ENCODE measurements at places on chromosomes 3 and 15.

GRCh38 chr3:16538507-16538906, 25.0 kb upstream of the RFTN1 start:
- DNase-seq: no peak

- DNase-seq: no peak
Observed at GRCh38 chr3:73536952-73537351, 87.8 kb downstream of the PDZRN3 start.

DNA sequence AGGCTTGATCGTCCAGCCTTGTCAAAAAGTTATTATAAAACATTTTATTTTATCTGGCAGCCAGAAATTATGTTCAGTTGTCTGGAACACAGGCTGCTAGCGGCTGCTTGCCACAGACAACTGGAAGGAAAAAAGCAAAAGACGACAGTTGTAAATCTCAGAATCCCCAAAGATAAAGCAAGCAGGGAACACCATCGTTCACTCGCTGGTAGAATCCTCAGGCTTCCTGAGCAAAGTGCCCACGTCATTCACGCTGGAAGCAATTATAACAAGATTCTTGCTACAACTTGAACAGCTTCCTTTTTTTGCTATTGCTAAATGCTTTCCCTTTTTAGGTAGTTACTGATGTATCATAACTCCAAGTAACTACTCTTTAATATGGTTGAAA, 33.6 kb downstream of the ADAMTS17 start:
- DNase-seq: no peak

- DNase-seq: no peak
Observed at GRCh38 chr15:75751116-75751875, 38.6 kb upstream of the CSPG4 start.

- DNase-seq: no peak
Observed at GRCh38 chr3:5321666-5322340, 134.3 kb downstream of the EDEM1 start.

- no peak for DNase-seq
Observed at GRCh38 chr3:176147251-176147650, 1050.0 kb downstream of the TBL1XR1 start.

DNA sequence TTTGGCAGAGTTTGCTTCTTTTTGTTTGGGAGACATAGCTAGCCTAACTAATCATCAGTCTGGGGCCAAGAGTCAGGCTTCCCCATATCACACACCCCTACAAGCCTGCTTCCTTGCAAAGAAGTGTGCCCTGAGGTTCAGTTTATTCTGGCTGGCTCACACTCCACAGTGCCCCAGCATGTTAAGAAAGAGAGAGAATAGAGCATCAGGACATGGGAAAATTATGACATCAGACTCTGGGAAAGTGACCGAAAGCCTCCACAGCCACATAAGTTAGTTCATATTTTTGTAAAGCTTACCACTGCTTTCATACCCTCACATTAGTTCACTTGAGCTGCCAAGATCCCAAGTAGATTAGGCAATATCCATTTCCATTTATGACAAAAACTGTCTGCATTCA, 63.0 kb upstream of the CFAP161 start:
- no peak for DNase-seq

GRCh38 chr3:63128380-63128779, 149.7 kb upstream of the SYNPR start:
- DNase-seq: no peak

DNA sequence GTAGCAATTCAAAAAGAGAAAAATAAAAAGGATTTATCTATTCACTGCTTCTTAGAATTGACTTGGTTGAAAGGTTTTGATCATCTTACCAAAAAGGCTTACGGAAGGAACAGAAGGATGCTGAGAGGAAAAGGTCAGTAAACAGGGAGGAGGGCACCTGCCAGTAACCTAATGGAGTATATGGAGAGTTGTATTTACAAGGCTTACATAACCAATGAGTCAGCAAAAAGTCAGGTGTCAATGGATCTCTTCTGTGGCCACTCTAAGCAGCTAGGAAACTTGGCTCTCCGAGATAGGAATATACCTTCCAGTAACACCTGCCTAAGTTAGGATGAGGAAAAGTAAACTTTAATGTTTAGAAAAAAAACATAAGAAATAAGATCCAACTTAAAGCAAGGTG, 80.5 kb upstream of the PLXND1 start:
- DNase-seq: no peak

- no peak for DNase-seq
Observed at GRCh38 chr3:131174752-131175151, 148.1 kb downstream of the NEK11 start.

DNA sequence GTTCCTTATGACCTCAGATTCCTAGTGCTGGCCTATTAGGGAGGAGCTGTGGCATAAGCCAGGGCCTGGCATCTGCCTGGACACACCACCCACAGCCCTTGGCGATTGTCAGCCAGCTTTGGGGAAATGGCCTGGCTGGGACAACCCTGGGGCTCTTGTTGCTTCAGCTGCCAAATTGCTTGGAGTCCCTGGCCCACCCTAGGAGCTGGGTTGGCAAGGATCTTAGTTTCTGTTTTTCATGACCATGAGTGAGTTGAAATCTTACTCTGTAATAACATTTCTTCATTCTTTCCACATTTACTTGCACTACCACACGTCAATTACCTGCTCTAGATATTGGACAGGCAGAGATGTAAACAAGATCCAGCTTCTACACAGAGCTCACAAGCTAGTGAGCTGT, 1.9 kb upstream of the MYZAP start:
- DNase-seq: no peak

DNA sequence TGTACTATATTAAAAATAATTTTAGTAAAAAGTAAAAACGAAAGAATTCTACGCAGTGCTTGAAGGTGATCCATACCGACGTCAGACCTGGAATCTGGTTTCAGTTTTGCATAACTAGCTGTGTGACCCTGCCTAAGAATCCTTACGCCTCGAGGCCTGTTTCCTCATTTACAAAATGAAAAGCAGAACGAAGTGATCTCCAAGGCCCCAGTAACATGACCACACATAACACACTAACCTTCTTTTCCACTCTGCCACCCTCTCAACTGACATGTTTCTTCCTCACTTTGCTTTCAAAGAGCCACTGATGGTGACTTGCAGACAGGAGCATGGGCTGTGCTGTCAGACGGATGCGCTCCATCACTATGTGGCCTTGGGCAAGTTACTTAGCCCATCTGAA, 4.8 kb downstream of the MESD start:
- no peak for DNase-seq

DNA sequence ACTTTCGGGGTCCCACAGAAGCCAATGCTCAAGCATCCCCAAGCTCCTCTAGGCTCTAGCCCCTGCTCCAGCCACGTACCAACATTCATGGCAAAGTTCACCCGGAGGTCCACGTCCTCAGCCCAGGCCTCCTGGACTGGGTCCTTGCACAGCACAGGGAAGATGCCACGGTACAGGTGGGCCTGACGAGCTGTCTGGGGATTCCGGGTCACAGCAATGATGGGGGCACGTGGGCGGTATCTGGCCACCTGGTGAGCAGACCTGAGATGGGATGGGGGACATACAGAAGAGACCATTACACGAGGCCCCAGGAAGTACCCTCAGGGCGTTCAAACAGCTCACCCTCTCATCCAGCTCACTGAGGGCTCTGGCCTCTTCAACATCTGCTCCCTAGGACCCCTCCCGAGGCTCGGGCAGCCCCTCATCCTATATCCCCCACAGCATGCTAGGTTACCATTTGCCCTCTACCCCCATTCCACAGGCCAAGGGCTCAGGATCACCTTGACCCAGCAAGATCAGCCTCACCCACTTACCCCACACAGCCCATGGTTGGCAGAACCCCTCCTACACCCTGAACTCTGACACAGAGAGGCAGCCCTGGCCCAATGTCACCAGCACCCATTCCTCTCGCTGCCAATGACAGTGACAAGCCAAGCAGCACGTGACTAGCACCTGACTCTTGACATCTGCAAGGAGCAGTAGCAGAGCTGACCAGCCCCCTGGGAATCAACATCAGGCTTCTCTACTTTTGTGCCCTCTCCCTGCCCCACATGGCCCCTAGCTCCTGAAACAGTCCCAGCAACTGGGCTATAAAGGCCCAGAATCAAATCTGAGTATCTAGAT, 3.0 kb upstream of the GRAMD2A start:
- DNase-seq: no peak

- no peak for DNase-seq
Observed at GRCh38 chr3:155208183-155208800, 85.2 kb downstream of the STRIT1 start.

- no peak for DNase-seq
Observed at GRCh38 chr3:14397940-14398796, 4.2 kb upstream of the SLC6A6 start.

- no peak for DNase-seq
Observed at GRCh38 chr15:99509686-99510461, 55.9 kb upstream of the MEF2A start.

DNA sequence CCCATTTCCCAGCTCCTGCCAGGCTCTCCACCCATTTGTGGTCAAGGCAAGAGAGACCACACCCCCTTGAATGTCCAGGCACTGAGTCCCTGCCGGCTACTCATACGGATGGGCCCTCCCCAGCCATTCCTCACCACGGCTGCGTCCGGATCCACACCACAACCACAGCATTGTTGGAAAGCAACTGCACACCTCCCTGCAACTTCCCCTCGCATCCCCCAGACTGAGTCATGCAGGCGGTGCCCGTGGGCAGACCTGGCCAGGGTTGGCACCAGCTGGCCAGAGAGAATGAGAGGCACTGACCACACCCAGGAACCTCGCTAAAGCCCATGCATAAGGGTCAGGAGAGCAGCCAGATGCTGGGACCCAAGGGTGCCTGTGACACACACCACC, 30.5 kb downstream of the LOXL1 start:
- no peak for DNase-seq

GRCh38 chr3:47073685-47074084, 90.2 kb downstream of the SETD2 start:
- DNase-seq: no peak

DNA sequence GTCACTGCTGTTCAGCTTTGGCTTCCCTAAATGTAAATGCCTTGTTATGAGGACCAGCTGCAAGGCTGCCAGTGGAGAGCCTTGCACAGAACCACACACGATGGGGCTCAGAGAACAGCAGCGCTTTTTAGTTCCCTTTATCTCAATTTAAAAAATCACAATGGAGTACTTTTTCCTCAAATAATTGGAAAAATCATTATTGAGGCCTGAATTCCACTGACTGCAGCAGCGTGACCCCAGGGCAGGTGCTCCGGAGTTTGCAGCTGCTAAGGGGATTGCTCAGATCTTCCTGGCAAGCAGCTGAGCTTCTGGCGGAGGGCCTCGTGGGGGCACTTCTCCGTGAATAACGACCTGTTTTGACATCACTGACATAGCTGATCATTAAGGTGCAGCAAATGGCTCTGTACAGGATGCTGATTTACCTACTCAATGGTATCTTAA, 245.6 kb upstream of the TRIM42 start:
- DNase-seq: no peak

GRCh38 chr15:95988574-95988887, 342.0 kb upstream of the NR2F2 start:
- no peak for DNase-seq

DNA sequence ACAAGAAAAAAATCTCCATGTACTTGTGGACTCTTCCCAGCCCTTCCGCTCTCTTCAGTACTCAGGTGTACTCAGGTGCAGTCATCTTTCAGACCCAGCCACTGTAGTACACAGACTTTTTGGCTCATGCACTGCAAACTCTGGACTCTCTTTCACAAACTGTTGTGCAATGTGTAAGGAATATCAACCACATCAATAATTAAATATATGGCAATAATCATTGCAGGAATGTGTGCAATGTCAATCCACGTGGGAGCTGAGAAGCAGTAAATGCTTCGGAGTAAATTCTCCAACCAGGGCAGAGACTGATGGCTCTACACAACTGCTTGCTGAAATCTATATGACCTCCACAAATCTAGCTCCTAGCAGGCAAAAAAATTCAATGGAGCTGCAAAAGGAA, 287.3 kb upstream of the COL8A1 start:
- no peak for DNase-seq

DNA sequence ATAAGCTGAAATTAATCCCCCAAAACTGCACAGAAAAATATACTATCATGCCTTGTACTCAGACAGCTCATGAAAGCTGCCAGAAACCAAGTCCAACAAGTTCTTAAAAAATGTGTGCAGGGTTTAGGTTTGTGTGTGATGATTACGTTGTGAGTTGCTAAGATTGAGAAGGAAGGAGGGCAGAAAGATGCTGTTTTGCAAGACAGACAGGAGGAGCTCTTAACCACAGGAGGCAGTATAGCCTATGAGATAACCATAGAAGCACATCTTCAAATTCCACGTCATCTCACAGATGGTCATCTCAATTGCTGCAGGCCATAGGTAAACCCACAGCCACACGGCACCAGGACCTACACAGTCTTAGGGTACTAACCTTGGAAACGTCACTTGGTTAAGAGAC, 191.9 kb downstream of the STT3B start:
- no peak for DNase-seq

- DNase-seq: no peak
Observed at GRCh38 chr3:156493887-156494286, 61.0 kb downstream of the SSR3 start.

- no peak for DNase-seq
Observed at GRCh38 chr3:85455561-85456200, 496.9 kb downstream of the CADM2 start.

DNA sequence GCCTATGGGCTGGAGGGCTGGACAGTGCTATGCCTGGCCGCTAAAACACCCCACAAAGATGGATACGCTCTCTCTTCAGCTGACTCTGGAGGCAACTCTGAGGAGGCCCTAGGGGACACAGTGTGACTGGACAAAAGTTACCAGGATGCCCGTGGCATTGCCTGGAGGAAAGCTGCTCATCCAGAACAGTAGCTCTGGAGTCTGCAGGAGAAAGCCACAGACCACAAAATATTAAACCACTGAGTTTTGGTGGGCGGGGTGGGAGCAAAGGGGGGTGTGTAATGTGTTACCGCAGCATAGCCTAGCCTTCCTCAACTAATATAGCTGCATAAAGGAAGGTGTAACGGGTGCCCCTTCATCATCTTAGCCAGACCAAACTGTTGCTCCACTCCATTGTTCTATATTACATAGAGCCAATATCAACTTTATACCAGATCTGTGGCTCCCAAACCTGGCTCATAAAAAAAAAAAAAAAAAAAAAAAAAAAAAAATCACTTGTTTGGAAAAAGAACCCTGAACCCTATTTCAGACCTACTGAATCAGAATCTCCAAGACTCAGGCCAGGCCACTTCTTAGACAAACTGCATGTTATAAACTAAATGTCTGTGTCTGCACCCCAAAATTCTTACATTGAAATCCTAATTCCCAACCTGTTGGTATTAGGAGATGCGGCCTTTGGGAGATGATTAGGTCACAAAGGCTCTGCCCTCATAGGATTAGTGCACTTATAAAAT, 132.6 kb downstream of the TNIK start:
- no peak for DNase-seq

- DNase-seq: no peak
Observed at GRCh38 chr15:42275780-42276391, 2.7 kb upstream of the TMEM87A start.

- no peak for DNase-seq
Observed at GRCh38 chr3:132445817-132446216, 28.5 kb downstream of the DNAJC13 start.

Data from urinary bladder (tissue), 4 donors.